Activated CD4-positive, alpha-beta T cell treated with anti-CD3 and anti-CD28 coated beads for 36 hours (primary cell): ENCODE measurements at places on chromosomes 1 and 21.

DNA sequence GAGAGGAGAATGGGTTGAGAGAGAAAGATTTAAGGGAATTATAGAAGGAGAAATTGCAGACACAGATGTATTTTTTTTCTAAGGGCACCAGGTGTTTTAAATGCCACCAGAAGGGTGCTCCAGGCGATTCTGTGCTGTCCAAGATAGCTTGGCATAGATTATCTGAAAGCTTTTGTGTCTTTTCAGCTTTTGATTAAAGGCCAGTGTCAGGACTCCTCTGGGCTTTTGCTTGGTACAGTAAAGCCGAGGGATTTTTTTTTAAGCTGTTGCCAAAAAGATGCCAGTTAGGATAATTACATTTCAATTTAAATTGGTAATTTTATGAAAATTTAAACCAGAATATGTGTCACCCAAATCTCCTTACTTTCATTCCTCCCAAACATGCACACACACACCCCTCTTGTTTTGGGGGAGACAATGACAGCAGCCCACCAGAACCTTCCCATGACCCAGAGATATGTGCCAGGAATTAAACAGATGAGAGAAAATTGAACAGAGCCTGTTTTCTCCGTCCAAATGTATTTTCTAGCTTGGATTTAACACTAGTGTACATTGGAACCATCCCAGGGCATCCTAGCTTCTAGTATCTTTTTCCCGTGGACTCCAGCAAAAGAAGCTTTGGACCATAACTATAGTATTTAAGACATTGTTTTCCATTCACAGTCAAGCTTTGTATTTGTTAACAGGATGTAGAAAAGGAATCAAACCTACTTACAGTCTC lies 670.7 kb upstream of the CXADR start:
- DNase-seq: no peak

- no peak for DNase-seq
These were observed 80.8 kb downstream of the DMRTB1 start for GRCh38 chr1:53539711-53540603.

- DNase-seq: no peak
These were observed 28.8 kb downstream of the ABCG1 start for GRCh38 chr21:42247716-42248115.

- no peak for DNase-seq
These were observed 2.5 kb upstream of the LRRN2 start for GRCh38 chr1:204688007-204688406.

DNA sequence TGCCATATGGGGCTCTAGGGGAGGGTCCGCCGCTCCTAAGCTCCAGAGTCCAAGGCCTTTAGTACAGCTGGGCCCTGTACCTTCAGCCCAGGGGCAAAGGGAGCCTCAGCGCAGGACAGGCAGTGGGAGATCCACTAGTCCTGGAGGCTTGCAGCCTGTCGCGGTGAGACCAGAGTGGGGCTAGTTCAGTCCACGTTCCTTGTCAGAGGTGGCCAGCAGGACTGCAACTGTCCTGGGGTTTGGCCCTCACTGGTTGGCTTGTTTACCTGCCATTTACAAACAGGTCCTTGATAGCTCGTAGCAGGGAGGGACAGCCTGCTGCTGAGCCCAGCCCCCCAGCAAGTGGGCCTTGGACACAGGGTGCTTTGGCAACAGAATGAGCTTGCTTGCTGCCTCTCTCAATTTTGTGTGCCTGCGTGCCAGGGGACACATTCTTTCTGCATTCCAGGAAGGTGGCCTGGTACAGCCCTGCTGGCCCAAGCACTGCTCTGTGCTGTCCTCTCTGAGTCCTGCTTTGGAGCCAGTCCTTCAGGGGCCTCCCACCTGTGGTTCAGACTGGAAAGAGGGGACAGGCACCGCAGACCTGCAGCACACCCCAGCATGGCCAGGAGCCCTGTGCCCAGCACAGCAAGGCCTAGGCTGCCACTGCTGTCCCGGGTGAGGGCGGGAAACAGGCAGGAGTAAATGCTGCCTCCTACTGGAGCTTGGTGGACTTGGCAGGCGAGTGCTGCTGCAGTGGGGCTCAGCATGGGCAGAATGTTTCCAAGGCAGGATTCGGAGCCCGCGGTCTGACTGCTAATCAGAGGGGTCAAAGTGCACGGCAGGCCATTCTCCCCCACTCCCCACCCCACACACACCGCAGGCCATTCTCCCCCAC lies 15.2 kb downstream of the H6PD start:
- peak; percentile 68 for DNase-seq

DNA sequence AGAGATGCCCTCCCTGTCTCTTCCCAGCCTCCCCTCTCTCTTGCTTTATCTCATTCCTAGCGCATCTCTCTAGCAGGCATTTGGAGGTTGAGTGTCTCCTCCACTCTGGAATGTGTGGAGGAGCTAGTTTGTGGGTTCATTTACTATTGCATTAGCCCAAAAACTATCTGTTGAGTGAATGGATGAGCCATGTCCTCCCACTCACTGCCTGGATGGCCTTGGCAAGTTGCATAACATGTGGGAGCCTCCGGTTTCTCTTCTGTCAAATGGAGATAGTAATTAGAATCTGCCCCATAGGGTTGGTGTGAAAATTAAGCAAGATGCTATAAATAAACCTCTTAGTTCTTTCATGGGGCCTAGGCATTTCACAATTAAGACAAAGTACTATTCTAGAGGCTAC lies 181.8 kb downstream of the KAZN start:
- DNase-seq: no peak

- no peak for DNase-seq
These were observed 8.6 kb upstream of the PPFIA4 start for GRCh38 chr1:203017692-203018091.

DNA sequence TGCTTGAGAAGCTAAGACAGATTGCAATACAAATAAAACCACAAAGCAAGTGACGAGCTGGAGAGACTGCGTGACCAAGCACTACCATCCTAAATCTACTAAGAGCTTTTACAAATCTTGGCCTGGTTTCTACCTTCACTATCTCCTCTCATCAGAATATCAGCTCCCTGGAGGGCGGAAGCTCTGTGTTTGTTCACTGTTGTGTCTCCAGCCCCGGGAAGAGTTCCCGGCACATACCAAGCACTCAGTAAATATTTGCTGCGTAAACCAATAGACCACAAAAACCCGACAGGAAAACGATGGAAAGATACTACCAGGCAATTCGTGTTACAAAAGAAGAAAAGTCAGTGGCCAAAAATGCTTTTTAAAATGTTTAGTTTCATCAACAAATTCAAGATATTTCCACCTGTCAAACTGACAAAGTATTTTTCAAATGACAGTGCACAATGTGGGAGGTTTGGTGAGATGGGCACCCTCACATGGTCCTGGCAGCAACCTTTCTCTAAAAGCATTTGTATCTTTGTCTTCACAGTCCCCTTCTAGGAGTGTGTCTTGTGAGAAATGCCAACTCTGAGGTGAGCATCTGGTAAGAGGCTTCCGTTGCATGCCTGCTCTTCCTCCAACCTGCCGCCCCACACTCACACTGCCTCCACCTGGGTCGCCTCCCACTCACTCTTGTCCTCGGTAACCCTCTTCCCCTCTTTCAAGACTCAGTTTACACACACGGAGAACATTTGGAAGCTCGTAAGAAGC lies 34.7 kb downstream of the SLC1A7 start:
- no peak for DNase-seq

DNA sequence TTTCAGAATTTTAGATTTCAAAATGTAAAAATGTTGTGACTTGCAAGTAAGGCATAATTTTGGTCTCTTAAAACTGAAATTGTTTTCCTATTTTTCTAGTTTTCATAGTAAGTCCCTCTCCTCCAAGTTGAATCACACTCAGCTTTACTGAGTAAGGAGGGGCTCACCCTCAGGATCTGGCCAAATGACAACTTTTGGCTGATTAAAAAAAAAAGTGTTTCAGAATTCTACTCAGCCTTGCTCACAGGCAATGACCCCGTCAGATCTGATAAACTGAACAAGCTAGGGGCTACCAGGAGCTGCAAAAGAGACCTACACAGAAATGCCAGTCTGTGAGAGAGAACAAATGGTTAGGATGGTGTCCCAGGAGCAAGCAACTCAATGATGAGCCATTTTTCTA lies 159.8 kb downstream of the PBX1 start:
- no peak for DNase-seq

- DNase-seq: no peak
These were observed 287.5 kb downstream of the PTGER3 start for GRCh38 chr1:70760154-70760553.

DNA sequence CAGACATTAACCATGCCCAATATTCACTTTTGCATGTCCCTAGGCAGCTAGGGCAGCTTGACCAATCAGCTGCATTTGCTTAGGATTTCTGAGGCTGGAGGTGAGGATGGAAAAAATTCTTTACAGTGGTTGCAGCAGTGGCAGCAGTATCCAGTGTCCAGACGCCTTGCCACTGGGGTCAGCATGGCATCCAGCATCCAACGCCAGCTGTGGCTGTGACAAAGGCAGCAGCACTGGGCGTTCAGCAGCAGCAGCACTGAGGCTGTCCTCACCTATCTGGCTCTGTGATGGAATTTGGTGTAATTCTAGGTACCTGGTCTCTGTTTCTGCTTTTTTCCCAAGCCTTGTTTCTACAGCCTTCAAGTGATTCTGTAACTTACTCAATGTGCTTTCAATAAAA lies 15.5 kb downstream of the RHBDL2 start:
- no peak for DNase-seq

DNA sequence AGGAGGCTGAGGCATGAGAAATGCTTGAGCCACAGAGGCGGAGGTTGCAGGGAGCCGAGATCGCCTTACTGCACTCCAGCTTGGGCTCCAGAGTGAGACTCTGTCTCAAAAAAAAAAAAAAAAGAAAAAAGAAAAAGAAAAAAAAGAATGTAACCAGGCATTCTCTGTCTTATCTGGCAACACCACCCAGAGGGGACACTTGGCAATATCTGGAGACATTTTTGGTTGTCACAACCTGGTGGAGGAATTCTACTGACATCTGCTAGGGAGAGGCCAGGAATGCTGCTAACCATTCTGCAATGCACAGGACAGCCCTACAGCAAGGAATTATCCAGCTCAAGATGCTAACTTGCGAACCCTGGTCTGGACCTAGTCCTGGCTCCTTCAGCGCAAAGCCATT lies 2.3 kb upstream of the CNR2 start:
- DNase-seq: no peak

- DNase-seq: no peak
These were observed 119.0 kb downstream of the TNFSF18 start for GRCh38 chr1:172931761-172932160.

DNA sequence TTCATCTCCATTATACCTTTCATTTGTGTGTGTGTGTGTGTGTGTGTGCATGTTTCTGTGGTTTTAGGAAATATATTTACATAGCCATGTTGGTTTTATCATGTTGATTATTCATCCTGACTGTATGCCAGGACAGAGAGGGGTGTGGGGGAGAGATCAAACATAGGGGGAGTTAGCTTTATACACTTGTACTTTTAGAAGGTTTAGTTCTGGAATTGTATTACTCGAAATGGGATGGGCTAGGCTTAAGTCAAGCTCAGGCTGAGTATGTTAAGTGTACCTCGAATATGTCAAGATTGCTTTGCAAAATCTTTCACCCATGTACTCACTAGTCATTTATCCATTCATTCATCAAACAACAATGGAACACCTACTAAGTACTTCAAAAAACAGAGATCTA lies 123.3 kb downstream of the HMCN1 start:
- no peak for DNase-seq

GRCh38 chr1:223747838-223748335 lies 35.5 kb downstream of the CAPN2 start:
- peak; percentile 18 for DNase-seq

GRCh38 chr1:109383854-109384253 lies 13.9 kb downstream of the SORT1 start:
- no peak for DNase-seq

DNA sequence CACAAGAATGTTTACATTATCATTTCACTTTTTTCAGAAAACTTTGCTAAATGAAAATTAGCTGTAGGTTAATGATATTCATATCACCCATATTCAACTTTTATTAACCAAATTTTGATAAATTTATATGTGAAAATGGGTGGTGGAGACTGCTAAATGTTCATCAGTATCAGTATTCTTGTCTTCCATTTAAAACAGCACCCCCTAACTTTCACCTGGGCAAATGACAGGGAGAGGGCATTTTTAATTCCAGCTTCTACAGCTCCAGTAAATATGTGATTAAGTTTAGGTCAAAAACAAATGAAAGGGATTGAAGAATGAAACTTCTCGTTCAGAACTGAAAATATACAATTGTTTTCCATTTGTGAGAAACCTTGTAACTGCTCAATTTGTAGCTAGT lies 722.2 kb downstream of the KCNT2 start:
- DNase-seq: no peak

DNA sequence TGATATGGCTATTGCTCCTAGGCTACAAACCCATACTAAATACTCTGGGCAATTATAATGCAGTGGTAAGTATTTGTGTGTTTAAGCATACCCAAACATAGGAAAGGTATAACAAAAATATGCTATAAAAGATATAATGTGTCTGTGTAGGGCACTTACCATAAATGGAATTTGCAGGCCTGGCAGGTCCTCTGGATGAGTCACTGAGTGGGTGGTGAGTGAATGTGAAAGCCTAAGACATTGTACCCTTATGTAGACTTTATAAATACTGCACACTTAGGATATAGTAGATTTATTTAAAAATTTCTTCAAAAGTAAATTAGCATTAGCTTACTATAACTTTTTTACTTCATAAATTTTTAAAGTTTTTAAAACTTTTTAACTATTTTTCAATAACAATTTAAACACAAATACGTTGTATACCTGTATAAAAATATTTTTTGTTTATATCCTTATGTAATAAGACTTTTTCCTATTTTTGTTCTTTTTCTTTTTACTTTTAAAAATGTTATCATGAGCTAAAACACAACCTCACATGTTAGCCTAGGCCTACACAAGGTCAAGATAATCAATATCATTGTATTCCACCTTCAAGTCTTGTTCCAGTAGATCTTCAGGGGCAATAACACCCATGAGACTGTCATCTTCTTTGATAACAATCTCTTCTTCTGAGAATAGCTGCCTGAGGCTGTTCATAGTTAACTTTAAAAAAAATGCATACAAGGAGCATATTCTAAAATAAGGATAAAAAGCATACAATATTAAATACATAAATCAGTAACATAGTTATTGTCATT lies 306.3 kb upstream of the RGS18 start:
- DNase-seq: no peak

DNA sequence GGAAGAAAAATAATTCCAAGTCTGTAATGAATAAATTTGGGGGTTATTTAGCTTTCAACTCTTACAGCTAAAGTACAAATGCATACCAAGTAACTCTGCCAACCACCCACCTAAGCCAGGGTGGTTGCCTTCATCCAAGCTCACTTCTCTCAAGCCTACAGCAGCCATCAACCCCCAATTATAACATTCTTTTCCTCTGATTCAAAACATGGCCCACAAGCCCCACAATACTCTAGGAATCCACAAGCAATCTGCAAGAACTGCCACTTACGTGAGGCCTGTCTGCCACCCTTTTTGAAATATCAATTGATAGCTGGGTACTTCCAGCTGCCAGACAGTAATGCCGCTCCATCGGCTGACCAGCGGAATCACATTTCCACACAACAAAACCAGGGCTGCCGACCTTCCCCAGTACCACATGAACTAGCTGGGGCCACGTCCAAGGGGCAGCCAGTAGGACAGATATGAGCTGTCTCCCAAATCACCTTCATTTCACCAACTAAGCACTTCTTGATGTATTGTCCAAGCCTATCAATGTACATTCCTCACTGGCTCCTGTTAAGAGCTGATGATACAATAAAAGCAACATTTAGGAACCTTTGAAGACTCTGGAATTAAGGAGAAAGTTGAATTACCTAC lies 3.2 kb downstream of the LBR start:
- DNase-seq: no peak
